ENCODE measurements at places on chromosomes 5 and 9. TPM values are rescaled to one million over a fixed set of nuclear protein-coding genes. Genes with fewer than 3 reads are reported as not detected.

- DNase-seq: peak; percentile 11
- no peak overlapping the region for H3K4me3 ChIP-seq
Measured at GRCh38 chr5:127758766-127759283, 55.6 kb downstream of the CCDC192 start.

GRCh38 chr5:41940641-41941040, 15.6 kb downstream of the FBXO4 start:
- DNase-seq: no peak
- H3K4me3 ChIP-seq: no peak overlapping the region
- no peaks in the 10 kb centered on the region for H3K27me3 ChIP-seq
- no peak overlapping the region for H3K27ac ChIP-seq
- peaks cover 25% of the 10 kb centered on the region for H3K36me3 ChIP-seq

GRCh38 chr5:107271682-107272350, 398.9 kb downstream of the EFNA5 start:
- H3K4me1 ChIP-seq: peaks cover 7% of the 10 kb centered on the region
- H3K27me3 ChIP-seq: no peaks in the 10 kb centered on the region
- no peak for DNase-seq
- H3K4me3 ChIP-seq: no peak overlapping the region

GRCh38 chr5:133680830-133681565, 68.7 kb upstream of the FSTL4 start:
- H3K4me1 ChIP-seq: no peaks in the 10 kb centered on the region
- H3K4me3 ChIP-seq: no peak overlapping the region
- H3K27me3 ChIP-seq: peaks cover 50% of the 10 kb centered on the region
- no peak overlapping the region for H3K27ac ChIP-seq
- no peaks in the 10 kb centered on the region for H3K36me3 ChIP-seq

DNA sequence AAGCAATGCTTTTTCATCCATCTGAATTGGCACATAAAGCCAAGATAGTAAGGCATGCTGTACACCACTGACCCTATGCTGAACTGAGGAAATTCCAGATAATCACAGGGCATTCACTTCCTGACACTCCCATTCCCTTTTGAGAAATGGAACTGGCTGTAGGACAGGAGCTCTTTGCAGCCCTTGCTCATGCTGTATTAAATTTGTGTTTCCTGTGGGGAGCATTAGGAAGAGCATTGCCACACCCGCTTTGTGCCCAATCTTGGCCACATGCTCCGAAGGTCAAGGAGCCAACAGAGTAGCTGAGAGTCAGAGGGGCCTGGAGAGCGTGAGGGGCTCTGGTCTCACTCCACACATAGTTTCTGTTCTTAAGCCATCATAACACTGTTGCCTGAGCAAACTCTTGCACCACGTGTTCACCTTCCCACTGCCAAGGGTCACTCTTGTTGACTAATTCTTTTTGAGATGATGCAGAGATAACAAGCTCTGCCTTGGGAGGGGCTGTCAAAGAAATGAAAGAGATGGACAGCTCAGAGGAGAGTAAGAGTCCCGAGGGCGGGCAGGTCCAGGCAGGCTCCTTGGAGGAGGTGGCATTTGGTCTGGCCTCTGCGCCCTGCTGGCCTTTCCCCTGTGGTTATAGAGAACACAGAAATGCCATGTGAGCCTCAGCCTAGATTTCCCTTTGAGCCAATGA, 31.7 kb upstream of the ARAP3 start:
- H3K27ac ChIP-seq: peak overlapping the region; percentile 73
- no peaks in the 10 kb centered on the region for H3K36me3 ChIP-seq
- H3K27me3 ChIP-seq: no peaks in the 10 kb centered on the region
- peak overlapping the region; percentile 5 for H3K4me3 ChIP-seq

DNA sequence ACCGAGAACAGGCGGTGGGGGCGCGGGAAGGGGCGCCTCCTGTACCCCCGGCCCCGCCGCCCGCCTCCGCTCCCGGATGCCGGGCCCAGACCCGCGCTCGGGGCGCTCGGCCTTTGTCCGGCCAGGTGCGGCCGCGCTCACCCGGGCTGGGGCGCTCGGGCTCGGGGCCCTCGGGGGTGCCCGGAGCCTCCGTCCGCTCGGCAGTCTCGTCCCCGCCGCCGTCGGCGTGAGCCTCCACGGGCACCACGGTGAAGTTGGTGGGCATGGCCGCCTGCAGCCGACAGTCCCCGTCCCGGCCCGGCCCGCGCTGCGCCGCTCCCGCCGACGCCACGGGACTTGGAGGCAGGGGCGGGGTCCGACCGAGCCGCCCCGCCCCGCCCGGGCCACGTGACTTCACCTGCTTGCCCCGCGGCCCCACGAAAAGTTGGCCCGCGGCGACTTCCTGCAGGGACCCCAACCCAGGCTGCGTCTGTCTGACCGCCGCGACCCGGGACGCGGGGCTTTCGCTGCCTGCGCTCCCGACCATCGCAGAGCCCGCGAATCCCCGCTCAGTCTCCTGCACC, at the start of gene SLC12A7:
Gene SLC12A7 (minus strand): TSS at position 337 of the 563 bp plus-strand sequence. CDS start 72 bp downstream, at position 265.
- no peak for DNase-seq
- peaks cover 6% of the 10 kb centered on the region for H3K4me1 ChIP-seq

GRCh38 chr9:13502484-13502883, 223.0 kb upstream of the MPDZ start:
- no peak for DNase-seq
- no peaks in the 10 kb centered on the region for H3K4me1 ChIP-seq
- no peak overlapping the region for H3K4me3 ChIP-seq
- no peaks in the 10 kb centered on the region for H3K36me3 ChIP-seq

DNA sequence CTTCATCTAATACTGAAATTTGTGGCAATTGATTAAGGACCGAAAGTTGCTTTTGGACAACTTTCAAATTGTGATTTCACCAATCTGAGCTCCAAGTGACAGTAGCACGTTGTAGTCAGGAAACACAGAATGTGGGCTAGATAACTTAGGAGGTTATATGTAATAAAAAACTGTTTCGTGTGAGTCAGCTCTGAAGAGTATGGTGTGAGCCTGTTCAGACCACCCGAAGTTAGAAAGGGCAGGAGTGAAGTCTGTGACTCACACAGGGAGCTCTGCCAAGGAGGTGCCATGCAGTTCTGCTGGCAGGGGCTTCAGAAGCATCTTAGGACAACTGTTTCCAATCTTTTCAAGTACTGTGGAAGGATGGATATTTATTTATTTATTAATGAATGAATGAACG, 16.4 kb upstream of the ZBTB34 start:
- H3K27ac ChIP-seq: no peak overlapping the region
- no peaks in the 10 kb centered on the region for H3K27me3 ChIP-seq
- H3K4me1 ChIP-seq: peaks cover 16% of the 10 kb centered on the region

DNA sequence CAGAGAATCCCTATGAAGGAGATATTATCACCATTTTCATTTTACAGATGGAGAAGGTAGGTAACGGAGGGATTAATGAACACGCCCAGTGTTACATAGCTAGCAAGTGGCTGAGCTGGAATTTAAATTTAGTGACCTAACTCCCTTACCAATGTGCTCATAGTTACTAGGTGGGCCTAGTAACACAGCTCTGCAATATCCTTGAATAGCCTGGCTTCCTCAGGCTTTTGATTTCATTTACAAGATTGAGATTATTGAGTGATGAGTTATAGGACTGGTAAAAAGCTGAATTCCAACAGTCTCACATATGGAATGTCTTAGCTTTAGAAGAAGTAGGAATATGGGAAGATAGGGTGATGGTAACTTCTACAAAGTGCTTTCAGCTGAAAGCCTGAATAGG, 336.3 kb upstream of the KIF2A start:
- H3K36me3 ChIP-seq: no peaks in the 10 kb centered on the region
- H3K4me3 ChIP-seq: no peak overlapping the region
- no peak for DNase-seq
- H3K27me3 ChIP-seq: no peaks in the 10 kb centered on the region
- H3K27ac ChIP-seq: no peak overlapping the region

DNA sequence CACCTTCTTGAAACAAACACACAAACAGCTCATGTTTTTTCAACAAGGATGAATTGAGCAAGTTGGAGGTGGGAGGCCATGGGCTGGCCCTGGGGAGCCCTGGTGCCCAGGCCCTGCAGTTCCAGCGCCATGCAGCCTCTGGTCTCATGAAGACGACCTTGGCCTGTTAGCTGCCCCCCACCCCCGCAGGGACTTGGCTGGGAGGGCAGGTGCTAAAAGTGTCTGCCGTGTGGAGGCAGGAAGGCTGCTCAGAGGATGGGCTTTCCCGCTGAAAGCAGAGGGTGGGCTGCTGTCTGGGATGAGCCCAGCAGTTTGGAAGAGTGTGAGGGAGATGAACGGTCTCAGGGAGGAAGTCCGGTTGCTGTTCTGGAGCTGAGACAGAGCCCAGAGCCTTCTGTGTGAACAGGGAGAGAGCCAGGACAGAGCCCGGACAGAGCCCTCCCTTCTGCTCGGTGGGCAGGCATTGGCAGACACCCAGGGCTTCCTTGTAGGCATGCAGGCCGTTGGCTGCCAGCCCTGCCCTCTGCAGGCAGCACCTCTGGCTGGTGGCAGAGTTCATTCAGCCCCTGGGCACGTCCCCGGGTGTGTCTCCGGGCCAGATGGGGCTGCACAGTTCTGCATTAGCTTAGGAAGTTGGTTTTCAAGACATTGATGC, 18.7 kb downstream of the ROPN1L start:
- no peaks in the 10 kb centered on the region for H3K27me3 ChIP-seq
- H3K4me3 ChIP-seq: no peak overlapping the region
- H3K36me3 ChIP-seq: no peaks in the 10 kb centered on the region

Gene SLC34A3
- not detected for total RNA-seq

Gene PCA3
- not detected for total RNA-seq

Gene CCDC192
- total RNA-seq: not detected

Gene TLX3
- not detected for total RNA-seq

Gene COL5A1
- total RNA-seq: not detected

Gene ASPN
- 0.12 TPM for total RNA-seq

Gene MCC
- total RNA-seq: 28.2 TPM

Gene PHF24
- total RNA-seq: not detected

Gene SHROOM1
- total RNA-seq: 22.7 TPM
